ENCODE measurements at places on chromosomes 5 and 9.

- DNase-seq, result no peak
Observed at GRCh38 chr5:39648848-39649227, 224.1 kb upstream of the DAB2 start.

- no peak for DNase-seq
Observed at GRCh38 chr5:11468334-11469039, 435.8 kb downstream of the CTNND2 start.

DNA sequence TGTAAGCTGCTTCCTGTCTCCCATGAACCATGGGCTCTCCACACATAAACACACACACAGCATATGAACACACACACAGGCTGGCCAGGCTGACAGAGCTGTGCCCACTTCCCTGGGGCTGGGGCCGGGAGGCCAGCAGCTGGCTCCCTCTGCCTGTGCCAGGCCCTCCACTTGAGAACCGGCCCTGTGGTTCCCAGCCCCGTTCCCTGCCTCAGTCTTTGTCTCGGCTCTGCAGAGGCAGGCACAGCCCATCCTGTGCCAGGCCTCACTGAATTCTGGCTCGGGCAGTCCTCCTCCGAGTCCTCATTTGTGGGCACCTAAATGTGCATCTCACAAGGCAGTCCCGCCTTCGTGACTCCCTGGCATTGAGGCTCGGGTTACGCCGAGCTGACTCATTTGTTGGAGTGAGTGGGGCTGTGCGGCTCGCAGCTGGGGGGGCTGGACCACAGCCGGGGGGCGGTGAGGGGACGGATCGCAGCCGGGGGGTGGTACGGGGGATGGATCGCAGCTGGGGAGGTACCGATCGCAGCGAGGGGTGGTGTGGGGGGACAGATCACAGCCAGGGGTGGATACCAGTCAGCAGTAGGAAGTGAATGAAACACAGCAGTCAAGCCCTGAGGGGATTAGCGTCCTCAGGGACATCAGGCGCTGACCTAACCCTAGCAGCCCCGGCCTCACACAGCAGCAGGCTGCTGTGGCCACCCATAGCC lies 72.3 kb downstream of the PSMB7 start:
- DNase-seq, result no peak

DNA sequence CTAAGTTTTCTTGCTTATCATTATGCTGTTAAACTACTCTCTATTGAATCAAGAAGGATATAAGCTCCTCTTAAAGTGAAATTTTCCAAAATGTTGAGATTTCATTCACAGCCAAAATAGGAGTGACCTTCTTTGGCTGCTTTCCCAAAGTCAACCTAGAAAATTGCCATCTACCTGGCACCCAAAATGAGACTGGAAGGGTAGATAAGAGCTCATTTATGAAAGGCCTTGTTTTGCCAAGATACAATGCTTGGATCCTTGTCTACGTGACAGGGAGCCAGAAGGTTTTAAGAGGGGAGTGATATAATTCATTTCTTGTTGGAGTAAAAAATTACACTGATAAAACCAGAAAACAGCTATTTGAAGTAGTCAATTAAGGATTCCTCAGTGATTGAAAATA lies 287.1 kb downstream of the IZUMO3 start:
- no peak for DNase-seq

DNA sequence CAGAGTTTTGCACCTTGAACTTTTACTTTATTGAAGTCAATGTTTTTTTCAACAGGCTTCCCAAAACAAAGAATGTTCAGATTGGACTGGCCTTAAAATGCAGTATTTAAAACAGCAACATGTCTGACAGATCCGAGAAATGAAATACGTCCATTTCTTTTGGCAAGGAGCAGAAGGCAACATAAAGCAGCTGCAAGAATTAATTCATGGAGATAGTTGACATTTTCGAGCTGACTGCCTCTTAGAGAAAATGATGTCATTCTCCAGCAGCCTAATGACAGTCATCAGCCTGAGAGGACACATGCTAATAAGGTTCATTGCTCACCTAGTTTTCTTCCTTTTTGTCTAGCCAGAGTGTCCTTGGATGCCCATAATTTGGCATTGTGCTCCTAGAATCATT lies 232.2 kb upstream of the SEMA6A start:
- DNase-seq, result no peak

GRCh38 chr5:83418356-83419321 lies 52.9 kb upstream of the VCAN start:
- no peak for DNase-seq

GRCh38 chr5:27473307-27474046 lies 435.1 kb upstream of the CDH9 start:
- DNase-seq, result no peak

- no peak for DNase-seq
Observed at GRCh38 chr9:110383491-110383890, 45.8 kb upstream of the TXNDC8 start.

DNA sequence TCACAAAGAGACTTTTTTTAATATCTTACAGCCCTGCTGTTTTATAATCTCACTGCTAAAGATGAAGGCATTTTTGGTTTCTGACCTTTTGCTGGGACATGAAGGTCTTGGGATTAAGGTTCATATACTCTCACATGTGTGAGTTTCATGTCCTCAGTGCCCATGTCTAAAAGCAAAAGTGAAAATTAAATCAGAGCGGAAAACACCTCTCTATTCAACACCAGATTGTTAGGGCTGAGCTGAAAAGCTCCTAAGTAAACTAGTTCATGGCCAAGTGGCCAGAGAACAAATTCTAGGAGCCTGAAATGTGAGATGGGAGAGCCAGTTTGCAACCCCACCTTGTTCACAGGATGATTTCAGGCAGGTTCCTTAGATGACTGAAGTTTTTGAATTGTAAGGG lies 110.9 kb downstream of the GRIA1 start:
- DNase-seq, result no peak

- no peak for DNase-seq
Observed at GRCh38 chr5:127887282-127887681, 184.1 kb downstream of the CCDC192 start.

DNA sequence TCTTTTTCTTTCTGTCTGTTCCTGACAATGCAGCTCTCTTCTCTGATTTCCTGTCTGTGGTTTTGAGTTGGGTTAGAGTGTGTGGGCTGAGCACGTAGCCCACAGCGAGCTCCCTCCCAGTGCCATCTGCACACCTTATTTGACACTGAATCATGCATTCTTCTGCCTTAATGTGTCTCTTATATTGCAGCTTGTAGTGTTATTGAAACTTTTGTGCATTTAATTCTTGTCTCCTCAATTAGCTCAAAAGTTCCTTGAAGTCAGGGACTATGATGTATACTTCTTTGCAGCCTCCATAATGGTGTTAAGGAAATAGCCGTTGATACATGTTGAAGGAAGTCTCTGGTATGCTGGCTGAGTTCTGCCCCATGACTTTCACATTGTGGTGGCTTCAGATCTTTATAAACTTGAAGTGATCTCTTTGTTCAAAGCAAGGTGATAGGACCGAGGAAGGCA lies 576.2 kb upstream of the CLINT1 start:
- no peak for DNase-seq
